ENCODE measurements at places on chromosomes 7 and 10.

GRCh38 chr10:30047924-30048531 is 11.4 kb downstream of the JCAD start:
- DNase-seq: no peak

DNA sequence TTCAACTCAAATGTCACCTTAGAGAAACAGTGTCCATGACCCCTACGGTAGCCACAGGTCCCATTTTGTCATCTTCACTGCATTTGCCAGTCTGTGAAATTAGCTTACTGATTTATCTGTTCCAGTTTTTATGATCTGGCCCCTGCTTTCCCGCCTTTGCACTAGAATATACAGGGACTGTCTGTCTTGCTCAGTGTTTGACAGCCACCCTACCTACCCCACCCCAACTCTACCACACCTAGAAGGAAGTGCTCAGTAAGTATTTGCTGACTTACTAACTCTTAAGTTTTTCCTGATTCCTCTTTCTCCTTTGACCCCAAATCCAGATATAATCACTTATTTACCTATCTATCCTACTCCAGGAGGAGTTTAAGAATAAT is 49.5 kb downstream of the CREB3L2 start:
- no peak for DNase-seq

DNA sequence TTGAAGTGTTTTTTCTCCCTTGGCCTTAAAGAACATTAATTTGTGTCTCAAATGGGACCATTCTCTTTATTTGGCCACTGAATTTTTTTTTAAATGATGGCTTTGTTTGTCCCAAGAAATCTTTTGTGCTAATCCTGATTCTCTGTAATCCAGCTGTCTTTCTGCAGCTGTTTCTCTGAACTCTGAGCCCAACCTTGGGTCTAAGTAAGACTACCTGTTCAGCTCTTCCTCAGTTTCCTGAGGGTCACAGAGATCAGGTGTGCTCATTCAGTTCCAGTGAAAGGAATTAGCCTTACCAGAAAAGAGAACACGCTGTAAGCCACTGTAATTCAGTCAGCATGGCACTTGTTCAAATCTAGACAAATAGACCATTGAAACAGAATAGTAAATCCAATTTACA is 94.2 kb downstream of the ANKIB1 start:
- no peak for DNase-seq

- DNase-seq: no peak
Observed at GRCh38 chr7:24729365-24730017, 27.8 kb downstream of the GSDME start.

- DNase-seq: no peak
Observed at GRCh38 chr7:129832282-129832681, 120.5 kb downstream of the UBE2H start.

DNA sequence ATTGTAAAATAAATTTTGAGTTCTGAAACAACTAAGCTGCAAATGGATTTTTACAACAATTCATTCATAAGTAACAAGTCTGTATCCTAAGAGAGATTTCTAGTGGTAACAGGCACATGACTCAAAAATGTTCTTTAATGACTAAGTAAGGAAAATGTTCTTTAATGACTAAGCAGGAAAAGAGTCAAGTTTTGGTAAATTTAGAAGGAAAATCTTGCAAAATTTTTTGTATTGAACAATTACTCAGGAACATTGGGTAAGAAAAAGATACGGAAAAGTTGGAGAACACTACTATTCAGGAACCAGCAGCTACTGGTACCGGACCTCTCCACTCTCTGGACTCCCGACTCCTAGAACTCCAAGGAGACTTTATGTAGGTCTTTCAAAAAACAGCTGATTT is 33.5 kb downstream of the HYCC1 start:
- DNase-seq: no peak

DNA sequence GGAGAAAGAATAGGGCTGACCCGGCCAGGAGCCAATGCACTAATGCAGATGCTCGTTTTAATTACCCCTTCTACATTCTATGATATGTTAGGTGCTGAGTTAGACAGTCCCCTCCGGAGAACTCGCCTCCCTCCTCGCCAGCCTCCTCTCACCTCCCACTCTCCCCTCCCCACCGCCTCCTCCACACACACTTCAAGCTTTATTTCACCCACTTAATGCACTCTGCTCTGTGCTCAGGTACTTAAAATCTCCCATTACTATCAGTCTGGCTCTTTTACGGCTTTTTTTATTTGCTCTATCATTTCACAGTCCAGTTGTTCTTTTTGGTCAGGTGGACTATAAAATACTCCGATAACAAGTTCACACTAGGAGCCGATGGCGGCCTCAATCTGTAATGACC is 231.6 kb downstream of the TEX36 start:
- no peak for DNase-seq

DNA sequence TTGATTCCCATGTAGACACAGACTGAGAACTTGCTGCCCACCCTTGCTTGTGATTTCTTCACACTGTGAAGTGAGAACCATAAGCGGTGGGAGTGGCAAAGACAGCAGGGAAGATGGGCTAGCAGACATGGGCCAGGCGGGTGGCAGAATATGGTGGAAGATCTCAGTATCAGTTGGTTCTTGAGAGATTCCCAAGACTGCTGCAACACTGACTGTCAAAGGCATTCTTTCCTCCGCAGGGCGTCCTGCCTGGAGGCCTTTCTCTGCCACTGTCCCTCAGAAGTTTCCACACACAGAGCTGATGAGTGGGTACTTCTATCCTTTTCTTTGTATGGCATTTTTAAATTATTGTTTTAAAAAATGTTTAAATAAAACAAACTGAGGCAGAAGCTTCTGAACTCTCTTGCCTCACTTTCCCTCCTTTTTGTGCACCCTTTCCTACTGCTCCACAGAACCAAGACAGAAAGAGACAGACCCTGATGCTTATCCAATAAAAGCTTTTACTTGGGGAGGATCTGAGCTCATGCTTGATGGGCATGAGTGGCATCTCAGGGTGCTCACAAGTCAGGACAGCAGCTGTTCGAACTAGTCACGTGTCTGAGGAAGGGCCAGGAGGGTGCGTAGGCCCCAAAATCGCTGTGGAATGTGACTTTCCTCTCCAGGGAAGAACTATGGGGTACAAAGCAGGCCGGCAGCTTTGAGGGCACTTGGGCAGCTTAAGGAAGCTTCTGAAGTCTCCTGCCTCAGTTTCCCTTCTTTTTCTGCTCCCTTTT is 104.7 kb upstream of the PCGF5 start:
- DNase-seq: no peak

- peak; percentile 18 for DNase-seq
Observed at GRCh38 chr7:23469150-23469960, 936 bp downstream of the IGF2BP3 start.

- peak; percentile 39 for DNase-seq
Observed at GRCh38 chr10:70578371-70578947, 24.1 kb downstream of the PRF1 start.

DNA sequence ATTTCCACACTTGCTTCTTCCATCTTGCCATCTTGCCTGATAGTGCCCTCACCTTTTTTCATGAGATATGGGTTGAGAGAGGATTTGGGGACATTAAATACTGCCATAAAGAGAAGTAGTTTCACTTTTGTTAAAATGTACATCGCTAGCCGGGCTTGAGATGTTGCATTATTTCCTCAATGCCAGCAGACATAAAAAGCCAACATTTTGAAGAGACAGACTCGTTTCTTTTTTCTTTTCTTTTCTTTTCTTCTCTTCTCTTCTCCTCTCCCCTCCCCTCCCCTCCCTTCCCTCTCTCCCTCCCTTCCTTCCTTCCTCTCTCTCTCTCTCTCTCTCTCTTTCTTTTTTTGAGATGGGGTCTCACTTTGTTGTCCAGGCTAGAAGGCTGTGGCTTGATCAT is 17.9 kb downstream of the ENKUR start:
- no peak for DNase-seq

DNA sequence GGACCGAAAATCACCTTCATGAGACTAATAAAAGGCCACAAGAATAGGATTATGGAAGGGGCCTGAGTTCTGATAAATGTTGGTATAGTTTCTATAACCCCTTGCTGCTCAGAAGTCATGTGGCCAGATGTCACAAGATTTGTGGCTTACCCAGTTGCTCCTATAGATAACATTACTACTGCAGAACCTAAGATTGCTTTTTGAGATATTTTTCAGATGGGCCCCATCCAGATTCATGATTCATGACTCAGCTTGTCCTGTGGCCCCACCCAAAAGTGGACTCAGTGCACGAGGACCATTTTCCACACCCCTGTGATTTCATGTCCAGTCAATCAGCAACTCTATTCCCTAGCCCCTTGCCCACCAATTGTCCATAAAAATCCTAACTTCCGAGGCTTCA is 209.0 kb downstream of the ACTR3B start:
- DNase-seq: no peak

DNA sequence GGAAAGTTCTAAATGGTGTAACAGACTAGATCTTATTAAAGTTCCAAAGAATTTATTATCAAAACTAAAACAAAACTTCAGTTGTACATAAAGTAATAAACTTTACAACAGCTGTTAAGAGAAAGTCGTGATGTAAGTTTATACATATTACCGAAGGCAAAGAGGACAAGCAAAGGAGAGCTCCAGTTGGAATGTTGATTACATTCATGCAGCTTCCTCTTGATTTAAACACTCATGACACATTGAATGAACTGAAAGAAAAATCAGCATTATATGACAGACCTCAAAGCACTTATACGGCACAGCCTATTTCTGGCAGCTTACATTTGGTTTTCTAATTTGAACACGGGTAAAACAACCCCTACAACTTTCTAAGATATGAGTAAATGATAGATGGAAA is 13.6 kb downstream of the SRI start:
- no peak for DNase-seq

DNA sequence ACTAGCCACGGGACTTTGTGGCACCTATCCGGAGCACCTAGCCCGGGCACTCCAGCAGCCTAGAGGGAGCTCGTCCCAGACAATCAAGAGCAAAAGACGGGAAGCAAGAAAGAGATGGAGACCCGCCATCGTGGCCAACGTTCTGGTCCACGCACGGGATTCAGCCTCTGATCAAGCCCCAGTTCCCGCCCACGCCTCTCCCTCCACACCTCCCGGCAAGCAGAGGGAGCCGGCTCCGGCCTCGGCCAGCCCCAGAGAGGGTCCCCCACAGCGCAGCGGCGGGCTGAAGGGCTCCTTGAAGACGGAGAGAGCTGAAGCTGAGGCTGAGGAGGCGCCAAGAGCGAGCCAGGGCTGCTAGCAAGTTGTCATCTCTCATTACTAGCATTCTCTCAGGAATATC is 992 bp upstream of the SLC39A12 start:
- DNase-seq: no peak

- no peak for DNase-seq
Observed at GRCh38 chr7:40412323-40412722, 277.5 kb downstream of the SUGCT start.

DNA sequence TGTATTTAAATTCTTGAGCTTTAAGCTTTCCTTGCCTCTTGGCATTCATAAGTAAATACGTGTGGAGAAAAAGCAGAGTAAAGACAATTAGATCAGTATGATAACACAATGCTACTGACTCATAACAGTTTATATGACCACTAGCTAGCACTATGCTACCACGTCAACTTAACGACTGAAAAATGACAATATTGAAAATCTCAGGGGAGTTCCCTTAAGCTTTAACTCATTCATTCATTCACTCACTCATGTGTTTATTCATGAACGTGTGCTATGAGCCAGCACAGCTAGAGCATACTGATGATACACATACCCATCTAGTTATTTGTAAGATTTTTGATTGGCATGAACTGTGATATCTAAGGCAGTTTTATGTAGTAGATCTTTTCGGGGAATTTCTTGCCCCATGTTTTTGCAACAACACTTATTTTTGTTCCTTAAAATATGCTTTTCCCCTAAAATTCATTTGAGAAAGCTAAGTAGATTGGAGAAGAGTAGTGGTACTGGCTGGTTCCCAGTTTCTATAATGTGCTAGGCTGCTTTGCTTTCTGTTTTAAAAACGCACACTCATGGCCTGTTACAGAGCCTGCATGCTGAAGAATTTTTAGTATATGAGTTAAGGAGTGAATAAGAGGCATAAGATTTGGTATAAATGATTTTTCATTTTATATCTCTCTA is 57.4 kb upstream of the ACBD5 start:
- no peak for DNase-seq

DNA sequence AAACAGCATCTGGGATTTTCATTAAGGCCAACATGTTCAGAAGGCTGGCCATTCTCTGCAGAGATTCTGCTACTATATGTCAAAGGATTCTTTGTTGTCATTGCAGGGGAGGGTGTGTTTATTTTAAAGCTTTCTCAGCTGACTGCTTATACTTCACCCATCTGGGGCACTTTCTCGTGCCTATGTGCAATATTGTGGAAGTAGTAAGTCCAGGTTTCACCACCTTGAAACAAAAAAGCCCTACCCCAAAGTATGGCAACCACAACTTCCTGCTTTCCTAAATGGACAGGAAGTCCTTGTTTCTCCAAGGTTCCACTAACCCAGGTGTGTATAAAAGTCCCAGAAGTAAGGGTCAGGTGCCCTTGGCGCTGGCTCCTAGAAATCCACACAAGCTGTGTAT is 58.7 kb upstream of the COL1A2 start:
- DNase-seq: no peak

DNA sequence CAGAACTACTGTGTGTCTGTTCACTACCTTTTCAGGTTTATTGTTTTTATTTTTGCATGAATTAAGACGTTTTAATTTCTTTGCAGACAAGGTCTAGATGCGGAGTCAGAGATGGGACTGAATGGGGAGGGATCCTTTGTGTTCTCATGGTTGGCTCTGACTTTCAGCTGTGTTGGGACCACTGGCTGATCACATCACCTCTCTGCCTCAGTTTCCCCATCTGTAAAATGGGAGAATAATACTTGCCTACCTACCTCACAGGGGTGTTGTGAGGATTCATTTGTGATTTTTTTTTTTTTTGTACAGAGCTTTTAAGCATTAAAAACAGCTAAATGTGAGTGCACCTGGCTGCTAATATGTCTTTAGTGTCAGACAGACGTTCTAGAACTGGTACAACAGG is 34.4 kb downstream of the PRF1 start:
- no peak for DNase-seq

DNA sequence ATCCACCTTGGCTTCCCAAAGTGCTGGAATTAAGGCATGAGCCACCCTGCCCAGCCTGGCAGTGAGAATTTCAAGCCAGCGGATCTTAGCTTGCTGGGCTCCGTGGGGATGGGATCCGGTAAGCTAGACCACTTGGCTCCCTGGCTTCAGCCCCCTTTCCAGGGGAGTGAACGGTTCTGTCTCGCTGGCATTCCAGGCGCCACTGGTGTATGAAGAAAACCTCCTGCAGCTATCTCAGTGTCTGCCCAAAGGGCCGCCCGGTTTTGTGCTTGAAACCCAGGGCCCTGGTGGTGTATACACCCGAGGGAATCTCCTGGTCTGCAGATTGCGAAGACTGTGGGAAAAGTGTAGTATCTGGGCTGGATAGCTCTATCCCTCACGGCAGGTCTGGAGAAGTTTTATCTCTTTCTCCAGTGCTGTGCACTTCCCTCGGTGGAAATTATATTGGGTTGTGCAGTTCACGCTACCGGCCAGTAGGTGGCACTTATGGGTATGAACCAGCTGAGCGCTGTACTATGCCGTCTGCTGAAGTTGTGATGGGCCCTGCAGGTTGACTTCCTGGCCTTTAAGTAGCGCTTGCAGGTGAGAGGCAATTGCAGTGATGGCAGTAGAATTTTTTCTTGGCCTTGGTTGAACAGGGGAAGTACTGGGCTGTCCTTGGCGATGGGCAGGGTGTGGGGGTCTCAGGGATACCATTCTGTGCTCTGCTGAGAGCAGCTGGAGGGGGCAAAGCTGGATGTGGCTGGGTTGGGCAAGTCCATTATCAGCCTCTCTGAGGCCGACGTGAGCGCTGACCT is 138.0 kb upstream of the MTPN start:
- no peak for DNase-seq

GRCh38 chr7:56092789-56093531 is at the start of gene PHKG1:
PHKG1 (minus strand) TSS chr7:56092952; CDS start chr7:56088941, 4,011 bp downstream.
- DNase-seq: no peak

GRCh38 chr7:143884969-143885559 is 16.9 kb downstream of the TCAF1 start:
- DNase-seq: no peak

GRCh38 chr10:31705136-31705535 is 223.5 kb downstream of the ARHGAP12 start:
- no peak for DNase-seq
